ENCODE measurements at places on chromosomes 3 and 15.

DNA sequence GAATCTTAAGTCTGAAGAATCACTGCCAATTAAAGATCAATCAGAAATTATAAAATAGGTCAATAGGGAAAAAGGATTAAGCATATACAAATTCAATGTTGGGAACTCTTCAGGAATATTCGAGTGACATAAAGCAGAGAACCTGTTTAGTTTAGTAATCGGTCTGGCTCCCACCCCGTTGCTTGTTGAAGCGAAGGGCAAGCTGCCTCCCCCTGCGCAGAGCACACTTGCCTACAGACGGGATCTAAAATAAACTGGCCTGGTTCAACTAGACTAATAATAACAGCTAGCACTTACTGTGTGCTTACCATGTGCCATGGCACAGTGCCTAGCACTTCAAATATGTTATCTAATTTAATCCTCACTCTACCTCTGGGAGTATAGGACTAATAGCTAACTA, 8.6 kb downstream of the SEMA6D start:
- no peak for DNase-seq

GRCh38 chr3:98801043-98801747, 38.1 kb downstream of the ST3GAL6 start:
- DNase-seq = no peak

GRCh38 chr3:66778777-66779176, 219.3 kb upstream of the KBTBD8 start:
- DNase-seq = no peak

- DNase-seq = no peak
Observed at GRCh38 chr3:6396631-6397030, 464.3 kb upstream of the GRM7 start.

DNA sequence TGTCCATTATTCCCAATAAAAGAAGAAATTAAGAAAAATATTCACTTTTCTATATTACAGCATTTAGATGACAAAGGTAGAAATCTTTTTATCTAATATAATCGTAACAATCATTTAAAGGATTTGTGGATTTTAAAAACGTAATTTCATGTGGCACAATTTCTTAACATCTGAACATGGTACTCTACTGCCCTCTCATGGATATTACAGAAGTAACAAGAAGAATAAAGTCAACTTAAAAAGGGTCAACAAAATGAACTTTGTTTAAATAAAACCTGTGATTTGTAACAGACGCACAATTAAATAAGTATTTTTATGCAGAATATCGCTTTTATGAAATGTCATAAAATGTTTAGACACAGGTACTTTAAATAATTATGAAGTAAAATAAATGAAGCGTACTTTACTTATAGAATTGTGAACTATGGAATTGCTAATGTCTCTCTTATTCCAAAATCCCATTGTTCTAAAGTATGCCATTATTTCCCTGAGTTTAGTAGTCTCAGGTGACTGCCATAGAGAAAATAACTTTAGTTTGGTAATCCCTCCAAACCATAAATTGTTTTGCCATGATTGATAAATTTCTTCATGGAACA, 366.8 kb upstream of the ZNF385D start:
- DNase-seq = no peak

GRCh38 chr3:195879416-195880036, 28.8 kb downstream of the TNK2 start:
- no peak for DNase-seq

GRCh38 chr3:5423523-5423922, 236.0 kb downstream of the EDEM1 start:
- no peak for DNase-seq

DNA sequence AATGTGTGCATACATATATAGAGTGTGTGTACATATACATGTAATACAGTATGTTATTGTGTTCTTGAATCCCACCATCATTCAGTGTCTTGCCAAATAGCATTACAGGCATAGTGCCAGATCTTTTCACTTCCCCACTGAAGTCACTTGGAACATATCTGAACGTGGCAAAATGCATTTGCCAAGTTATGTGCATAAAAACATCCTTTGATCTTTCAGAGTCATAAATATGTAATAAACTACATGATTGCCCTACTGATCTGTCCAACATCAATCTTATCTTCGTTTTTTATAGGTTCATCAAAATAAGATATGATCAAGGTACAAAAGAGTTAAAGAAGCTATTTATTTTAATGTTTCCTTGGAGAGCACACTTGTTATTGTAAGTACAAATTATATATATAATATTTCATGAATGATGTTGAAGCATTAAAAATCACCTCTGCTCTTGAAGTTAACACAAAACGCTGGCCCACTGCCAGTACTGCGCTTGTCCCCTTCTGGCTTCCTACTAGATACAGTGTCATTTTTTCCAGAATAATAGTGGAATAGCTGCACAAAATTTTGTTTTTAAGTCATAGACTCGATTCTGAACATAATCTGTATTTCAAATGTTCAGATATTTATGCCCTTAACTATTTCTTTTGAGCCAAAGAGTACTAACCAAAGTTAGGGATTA, 549.5 kb upstream of the ARRDC4 start:
- DNase-seq = no peak

- DNase-seq = no peak
Observed at GRCh38 chr3:145450018-145450682, 710.8 kb downstream of the PLOD2 start.

DNA sequence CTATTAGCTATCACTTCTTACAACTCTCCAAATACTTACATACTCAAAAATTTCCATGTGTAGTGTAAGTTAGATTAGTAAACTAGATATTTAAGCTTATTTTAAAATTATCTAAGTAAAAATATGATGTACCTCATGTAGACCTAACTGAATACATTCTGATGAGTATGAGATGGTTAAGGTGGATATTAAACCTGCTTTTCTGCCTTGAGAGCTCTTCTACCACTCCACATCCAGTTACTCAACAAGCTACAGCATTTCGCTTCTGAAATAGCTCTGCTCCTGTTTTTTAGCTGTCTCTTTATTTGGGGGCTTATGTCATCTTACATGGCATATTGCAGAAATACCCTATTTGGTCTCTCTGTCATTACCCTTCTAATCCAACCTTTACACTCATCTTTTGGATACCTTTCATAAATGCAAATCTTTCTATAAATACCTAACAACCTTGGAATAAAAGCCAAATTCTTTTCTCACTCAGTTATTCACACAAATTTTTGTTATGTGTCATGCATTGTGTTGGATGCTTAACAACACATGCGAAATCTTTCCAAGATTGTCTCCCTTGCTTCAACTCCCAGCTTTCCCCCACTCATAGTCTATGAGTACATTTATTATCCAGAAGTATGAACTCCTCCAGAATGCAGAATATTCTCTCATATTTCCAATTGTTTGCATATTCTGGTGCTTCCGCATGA, 92.0 kb downstream of the ALCAM start:
- no peak for DNase-seq

GRCh38 chr3:197298945-197299854, 788 bp upstream of the DLG1 start:
- DNase-seq = peak; percentile 62

GRCh38 chr15:35583863-35584528, 38.0 kb upstream of the DPH6 start:
- DNase-seq = no peak

- peak; percentile 79 for DNase-seq
Observed at GRCh38 chr15:39426552-39427532, 154.0 kb upstream of the THBS1 start.

DNA sequence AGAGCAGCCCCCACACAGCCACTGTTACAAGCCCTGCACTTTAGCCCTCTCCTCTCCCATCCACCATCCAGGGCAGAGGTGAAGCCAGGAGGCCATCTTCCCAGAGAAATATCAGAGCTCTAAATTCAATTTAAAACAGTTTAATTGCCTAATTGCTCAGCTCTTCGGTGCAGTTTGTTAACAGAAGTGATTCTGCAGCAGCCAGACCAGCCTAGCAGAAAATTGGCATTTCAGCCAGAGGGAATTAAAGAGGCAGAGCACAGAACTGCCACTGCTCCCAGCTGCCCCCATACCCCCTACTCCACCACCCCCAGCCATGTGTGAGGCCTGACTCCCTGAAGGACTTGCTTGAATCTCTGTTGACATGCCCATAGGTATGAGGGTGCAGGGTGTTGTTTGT, 38.5 kb downstream of the TPRA1 start:
- no peak for DNase-seq

- DNase-seq = no peak
Observed at GRCh38 chr3:14397531-14397930, 4.9 kb upstream of the SLC6A6 start.

DNA sequence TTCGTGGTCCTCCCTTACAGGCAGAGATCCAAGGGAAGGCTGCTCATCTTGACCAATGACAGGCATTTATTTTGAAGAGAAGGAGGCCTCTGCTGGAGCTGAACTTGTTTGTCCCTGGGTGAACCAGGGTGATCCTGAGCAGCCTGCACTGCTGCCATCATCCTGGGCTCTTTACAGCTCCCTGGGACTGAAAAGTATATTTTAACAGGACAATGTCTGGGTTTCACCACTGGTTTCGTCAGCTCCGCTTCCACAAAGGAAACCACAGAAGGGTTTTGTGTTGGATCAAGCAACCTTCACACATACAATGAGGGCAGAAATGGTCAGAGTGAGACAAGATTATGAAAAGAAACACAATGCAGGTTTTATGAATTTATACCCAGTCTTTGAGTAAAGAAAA, 400.7 kb upstream of the TPM1 start:
- DNase-seq = no peak

GRCh38 chr3:151686257-151686656, 47.5 kb upstream of the AADACL2 start:
- DNase-seq = no peak

- DNase-seq = no peak
Observed at GRCh38 chr3:46869440-46869839, 6.2 kb upstream of the MYL3 start.

DNA sequence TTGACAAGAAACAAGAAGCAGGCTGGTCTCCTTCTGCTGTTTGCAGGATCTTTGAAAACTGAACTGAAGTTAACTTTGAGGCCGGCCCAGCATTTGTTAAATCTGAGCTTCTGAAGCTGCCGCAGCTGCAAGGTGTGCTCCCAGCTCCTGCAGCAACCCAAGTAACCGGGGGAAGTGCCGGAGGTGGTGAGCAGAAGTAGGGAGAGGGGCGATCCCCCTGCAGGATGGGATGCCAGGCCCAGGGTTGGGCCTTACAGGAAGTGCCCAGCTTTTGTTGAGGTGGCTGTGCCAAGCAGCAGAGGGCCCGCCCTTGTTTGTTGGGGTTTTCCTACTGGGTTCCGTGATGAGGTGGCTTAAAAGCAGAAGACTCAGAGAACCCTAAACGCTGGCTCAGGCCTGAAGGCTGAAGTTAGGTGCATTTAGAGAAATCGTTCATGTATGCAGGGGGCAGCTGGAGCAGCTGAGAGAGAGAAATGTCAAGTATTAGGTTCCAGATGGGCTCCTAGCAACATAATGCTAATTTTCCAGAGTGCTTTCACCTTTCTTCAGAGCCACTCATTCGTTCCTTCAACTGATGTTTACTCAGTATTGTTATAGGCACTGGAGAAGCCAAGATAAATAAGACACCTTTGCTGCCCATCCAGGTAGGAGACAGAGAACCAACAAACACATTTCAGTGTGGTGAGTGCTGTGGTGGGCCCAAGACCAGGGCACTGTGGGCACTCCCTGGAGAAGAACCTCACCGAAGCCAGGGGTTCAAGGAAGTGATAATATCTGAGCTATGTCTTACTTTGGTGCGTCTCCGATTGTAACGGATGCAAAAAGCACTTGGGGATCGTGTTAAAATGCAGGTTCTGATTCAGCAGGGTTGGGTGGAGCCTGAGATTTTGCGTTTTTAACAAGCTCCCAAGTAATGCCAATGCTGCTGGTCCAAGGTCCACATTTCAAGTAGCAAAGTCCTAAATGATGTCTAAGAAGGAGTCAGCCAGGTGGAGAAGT, 42.2 kb upstream of the PLCL2 start:
- DNase-seq = peak; percentile 83

GRCh38 chr3:78529601-78530000, 1238.2 kb downstream of the ROBO1 start:
- DNase-seq = no peak

DNA sequence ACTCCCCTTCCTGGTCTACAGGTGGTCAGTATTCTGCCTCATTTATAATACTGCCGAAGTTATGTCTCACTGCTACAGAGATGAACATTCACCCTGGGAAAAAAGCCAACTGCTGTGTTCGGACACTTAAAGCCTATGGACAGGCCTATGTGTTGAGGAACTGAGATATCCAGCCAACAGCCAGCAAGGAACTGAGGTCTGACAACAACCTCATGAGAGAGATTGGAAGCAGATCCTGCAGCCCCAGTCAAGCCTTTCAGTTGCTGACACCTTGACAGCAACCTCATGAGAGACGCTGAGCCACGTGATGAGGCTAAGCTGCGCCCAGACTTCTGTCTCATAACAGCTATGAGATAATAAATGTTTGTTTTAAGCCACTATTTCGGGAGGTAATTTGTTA, 18.2 kb upstream of the FHIT start:
- no peak for DNase-seq

DNA sequence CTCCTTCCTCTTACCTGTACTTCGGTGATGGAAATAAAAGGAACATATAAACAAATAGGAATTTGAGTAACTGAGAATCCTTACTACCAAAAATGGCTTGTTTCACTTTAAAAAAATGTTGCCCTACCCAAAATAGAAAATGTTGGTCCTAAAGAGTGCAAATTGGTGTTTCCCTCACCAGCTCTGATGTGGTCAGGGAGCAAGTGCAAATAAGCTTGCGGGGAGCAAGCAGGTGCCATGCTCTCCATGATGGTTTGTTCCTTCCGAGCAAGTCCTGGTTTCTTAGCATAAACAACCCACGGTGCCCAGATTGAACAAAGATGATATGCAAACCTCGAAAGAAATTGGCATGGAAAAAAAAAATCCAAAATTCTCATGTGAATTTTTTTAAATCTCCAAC, 68.8 kb downstream of the PGPEP1L start:
- no peak for DNase-seq

DNA sequence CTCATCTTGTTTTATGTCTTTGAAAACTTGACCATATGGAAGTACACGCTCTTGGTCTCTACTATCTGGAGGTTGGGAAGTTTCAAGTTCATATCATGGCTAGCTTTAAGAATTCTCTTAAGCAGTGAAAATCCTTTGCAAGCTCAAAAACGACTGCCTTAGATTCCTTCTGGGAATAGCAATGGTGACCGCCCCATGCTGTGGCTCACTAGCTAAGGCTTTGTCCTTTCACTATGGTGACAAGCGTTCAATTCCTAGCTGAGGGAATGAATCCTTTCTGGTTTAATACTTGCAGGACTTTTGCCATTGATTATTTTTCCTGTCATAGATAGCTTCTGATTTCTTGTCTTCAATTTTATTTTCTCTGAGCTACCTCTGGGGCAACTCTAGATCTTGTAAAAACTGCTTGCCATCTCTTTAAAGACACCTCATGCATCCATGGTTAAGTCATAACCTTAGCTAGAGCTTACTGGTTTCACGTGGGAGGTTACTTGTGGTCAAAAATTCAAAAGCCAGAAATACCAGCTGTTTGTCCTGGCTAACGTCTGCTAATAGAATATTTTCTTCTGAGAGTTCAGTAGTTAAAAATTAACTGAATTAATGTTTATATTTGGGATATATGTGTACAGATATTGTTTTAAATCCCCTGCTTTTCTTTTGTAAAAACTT, 673.4 kb upstream of the CBLB start:
- DNase-seq = no peak

GRCh38 chr3:65169961-65170360, 482.2 kb upstream of the ADAMTS9 start:
- DNase-seq = no peak

All from GM06990 (cell line).